PC-3 (cell line): ENCODE measurements at places on chromosomes 12 and 14. TPM values are rescaled to one million over a fixed set of nuclear protein-coding genes. Genes with fewer than 3 reads are reported as not detected.

KRT83 gene
- total RNA-seq, result 0.33 and 1.1 TPM in 2 replicates

- DNase-seq, result no peak
Measured at GRCh38 chr14:95296966-95297365, 22.7 kb downstream of the CLMN start.

DNA sequence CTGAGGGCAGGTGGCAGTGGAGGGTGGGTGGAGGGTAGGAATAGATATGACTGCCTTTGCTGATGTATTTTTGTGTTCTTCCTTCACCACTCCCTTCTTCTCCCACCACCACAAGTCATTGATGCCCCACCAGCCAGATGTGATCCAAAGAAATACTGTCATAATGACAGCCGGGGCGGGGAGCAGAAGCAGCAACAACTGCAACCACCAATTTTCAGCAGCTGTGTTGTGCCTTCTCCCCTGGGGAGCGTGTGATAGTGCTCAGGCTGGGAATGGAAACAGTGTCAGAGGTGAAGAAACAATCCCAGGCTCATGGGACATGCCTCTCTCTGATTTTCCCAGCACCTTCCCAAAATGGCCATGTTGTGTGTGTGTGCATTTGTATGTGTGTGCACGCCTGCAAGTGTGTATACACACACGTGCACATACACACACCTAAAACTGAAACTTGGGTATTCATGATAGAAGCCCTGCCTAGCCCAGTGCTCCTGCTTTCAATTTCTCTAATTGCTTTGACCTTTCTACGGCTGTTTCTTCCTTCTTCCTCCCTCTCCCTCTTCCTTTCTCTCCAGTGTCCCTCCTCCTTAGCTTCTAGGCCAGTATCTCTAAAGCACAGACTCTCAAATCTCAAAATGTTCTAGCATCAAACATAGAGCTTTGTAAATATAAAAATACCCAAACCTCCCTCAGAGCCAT, 299.2 kb upstream of the FKBP4 start:
- no peak for DNase-seq

- DNase-seq, result no peak
Measured at GRCh38 chr12:101166866-101167265, 43.2 kb downstream of the SLC5A8 start.

- DNase-seq, result no peak
Measured at GRCh38 chr14:41404126-41404525, 202.6 kb upstream of the LRFN5 start.

DNA sequence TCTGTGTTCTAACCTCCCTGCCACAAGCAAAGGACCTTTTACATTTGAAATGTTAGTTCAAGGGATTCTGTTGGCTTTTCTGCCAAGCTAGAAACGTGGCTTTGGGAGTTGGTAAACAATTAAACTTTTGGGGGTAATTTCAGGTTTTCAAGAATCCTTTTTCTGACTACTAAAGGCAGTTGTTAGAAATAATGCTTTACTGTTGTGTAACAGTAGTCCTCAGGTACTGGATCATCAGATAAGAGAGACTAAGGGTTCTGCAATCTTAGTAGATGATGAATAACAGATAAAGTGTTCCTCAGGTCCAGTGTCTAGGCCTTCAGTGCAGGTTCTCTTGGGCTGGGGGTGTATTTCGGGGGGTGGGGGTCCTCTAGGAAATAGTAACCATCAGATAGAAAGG, 192.3 kb downstream of the SYNE2 start:
- DNase-seq, result no peak

INSM2 gene
- total RNA-seq, result 0.07 TPM in 1 of 2 replicates, not detected in the other

GRCh38 chr12:33942172-33942571, 80.1 kb upstream of the ALG10 start:
- peak; percentile 8 for DNase-seq

DNA sequence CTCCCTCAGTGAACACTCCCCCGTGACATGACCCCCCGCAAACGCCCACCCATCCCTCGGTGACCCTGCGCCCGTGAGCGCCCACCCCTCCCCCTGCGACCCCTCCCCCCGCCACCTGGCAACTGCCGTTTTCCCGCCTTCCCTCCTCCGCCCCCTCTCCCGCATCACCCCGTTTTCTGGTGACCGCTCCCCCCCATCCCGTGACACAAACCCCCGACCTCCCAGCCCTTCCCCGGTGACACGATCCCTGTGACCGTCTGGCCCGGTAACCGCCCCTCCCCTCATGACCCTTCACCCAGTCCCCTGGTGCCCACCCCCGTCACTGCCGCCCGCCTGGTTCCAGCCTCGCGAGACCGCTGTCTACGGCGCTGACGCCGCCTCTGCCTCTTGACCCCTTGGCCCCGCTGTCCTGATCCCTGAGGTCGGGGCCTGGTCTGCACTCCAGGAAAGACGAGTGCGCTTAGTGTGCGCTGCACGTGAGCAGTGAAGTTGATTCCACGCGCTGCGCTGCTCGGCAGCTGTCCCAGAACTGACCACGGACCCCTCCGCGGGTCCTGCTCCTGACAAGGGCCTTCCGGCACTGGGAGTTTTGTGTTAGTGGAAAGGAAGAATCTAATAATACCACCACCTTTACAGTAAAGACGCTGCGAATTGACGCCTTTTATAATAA, 59.4 kb downstream of the DDX51 start:
- peak; percentile 51 for DNase-seq

PSME1 gene
- total RNA-seq, result 140 and 163 TPM in 2 replicates

DNA sequence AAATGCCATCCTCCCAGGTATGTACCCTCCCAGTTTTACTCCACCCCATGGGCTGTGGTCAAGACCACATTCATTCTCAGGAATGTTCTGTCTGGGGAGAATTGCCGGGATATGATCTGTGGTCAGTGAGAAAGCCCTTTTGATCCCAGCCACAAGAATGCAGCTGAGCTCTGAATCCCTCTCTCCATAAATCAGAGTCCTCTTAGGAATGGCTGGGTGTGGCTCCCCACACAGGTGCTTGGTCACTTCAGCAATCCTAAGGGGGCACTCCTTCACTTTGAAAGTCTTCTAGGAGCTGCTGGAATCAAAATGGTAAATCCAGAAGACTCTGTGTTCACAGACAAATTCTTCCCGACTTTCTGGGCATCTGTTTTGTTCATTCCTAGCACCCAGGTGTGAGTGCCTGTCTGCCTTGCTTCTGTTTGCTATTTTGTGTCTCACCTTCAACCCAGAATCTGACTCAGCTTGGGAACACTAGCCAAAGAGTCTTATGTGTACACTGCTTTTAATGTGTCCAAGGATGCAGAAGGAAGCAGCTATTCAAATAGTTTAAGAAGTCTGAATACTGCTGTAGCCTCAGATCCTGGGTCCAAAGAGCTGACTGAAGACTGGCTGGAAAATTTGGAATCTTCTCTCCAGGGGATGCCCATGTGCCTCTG, 144.6 kb upstream of the CDKN3 start:
- DNase-seq, result peak; percentile 100

- DNase-seq, result peak; percentile 77
Measured at GRCh38 chr12:89960011-89960507, 251.4 kb upstream of the ATP2B1 start.

KIF5A gene
- not detected in 2 replicates for total RNA-seq

- no peak for DNase-seq
Measured at GRCh38 chr12:97637770-97638169, 175.2 kb downstream of the RMST start.

DNA sequence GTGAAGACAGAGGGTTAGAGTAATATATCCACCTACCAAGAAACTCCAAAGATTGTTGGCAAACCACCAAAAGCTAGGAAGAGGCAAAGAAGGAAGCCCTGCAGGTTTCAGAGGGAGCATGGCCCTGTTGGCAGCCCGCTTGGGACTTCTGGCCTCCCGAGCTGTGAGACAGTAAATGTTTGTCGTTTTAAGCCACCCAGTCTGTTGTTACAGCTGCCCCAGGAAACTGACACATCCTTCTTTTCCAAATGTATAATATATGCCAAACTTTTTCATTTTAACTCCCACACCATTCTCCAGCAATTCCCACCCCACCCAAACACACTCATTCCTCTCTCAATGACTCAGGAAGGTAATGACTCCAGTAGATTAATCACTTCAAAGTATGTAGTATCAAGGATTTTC, 74.0 kb downstream of the RPS29 start:
- DNase-seq, result peak; percentile 97

PPM1A gene
- 69.3 and 69.4 TPM in 2 replicates for total RNA-seq

AVPR1A gene
- not detected in 2 replicates for total RNA-seq

GLIPR1L2 gene
- not detected in 2 replicates for total RNA-seq

- DNase-seq, result no peak
Measured at GRCh38 chr14:52898496-52898895, 52.4 kb downstream of the FERMT2 start.

GRCh38 chr14:47261350-47261749, 414.1 kb downstream of the MDGA2 start:
- no peak for DNase-seq

CERS5 gene
- total RNA-seq, result 24.9 and 29.7 TPM in 2 replicates

- peak; percentile 74 for DNase-seq
Measured at GRCh38 chr12:116559162-116559935, at the start of gene MAP1LC3B2. MAP1LC3B2 (plus strand) TSS chr12:116559381; CDS start chr12:116575943, 16,562 bp downstream.

GSG1 gene
- total RNA-seq, result 0.77 TPM in 1 of 2 replicates, not detected in the other

CLEC6A gene
- total RNA-seq, result not detected in 2 replicates

DNA sequence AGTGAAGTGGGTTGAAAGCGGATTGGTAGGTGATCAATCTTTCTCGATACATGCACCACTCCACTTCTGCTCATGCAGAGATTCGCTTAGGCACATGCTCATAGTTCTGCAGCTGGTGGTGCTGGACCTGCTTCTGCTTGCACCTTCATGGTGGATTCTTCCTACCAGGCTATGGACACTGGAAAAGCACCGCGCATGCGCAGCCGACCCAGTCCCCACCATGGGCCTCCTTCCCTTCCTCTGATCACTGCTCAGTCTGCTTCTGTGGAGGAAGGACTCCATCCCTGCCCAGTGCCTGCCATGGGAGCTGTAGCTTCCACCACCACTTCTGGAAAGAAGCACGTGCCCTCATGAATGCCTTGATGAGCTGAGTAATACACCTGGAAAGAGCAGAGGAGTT, 61.8 kb upstream of the PTPRQ start:
- no peak for DNase-seq

- DNase-seq, result peak; percentile 93
Measured at GRCh38 chr12:58413794-58414193, 472.4 kb downstream of the ATP23 start.

DNA sequence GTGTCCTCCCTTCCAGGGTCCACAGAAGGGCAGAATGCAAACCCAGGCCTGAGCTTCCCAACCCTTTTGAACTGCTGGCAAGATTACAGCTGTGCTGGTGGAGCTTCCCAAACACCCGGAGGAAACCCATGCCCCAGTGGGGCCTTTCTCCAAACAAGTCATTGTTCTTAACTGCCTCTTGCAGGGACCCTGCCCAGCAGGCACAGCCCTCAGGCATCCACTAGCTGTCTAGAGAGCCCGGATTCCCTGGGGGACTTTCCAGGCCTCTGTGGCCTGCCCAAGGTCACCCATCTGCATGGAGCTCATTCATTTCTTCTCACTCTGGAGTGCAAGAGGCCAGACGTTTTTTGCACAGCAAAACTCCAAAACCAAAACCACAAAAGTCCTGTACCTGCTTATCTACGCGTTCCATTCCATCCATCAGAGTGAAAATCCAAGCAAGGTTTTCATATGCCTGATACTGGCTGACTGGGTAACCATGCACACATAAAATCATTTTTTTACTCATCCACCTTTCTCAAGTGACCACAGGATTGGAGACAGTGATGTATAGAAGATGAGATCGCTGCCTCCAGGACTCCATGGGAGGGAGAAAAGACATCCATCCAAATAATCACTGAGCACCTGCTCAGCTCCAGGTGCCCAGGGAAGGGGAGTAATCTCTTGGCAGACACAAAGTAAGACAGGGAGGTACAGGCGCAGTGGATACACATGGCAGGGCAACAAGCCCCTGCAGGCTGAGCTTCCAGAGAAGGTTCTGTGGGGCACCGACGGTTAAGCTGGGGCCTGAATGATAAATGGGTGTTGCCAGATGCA, 17.2 kb upstream of the BDKRB2 start:
- no peak for DNase-seq
